ENCODE measurements at places on chromosomes 16 and 17. TPM values are rescaled to one million over a fixed set of nuclear protein-coding genes. Genes with fewer than 3 reads are reported as not detected.
A peak's percentile ranks its signal among the peaks of the same experiment; 100 is the strongest.

DNA sequence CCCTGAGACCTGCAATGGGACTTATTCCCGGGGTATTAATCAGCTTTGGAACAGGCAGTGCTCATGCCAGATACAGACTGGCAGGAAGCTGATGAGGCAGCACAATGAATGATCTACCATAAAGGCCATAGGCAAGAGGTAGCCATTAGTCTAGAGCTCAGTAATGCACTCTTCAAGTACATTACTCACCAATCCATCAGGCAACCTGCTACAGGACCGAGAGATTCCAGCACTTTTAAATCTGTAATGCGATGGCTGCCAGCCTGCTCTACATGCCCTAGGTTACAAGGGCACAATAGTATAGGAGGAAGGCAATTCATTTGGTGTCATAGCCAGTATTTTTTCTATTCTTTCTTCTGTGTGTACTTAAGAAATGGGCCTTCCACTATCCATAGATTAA is 217.8 kb upstream of the PMFBP1 start:
- H3K4me1 ChIP-seq = no peaks in the 10 kb centered on the region
- H3K4me3 ChIP-seq = no peak overlapping the region

DNA sequence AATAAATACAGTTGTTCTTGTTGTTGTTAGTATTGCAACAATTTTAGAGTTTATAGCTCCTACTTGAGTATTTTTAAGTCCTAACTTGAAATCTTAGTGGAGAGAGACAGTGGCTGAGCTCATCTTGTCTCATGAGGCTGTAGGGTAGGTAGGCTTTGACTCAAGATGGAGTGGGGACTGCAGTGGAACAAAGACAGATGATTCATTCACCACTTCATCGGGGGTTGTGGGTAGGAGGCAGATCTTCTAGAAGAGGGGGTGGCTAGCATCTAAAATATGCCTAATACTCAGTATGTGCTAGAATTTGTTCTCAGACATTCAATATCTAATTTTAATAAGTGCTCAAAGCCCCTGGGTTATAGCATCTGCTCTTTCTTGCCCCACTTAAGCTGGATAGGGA is 13.1 kb upstream of the MMD start:
- H3K27ac ChIP-seq = no peak overlapping the region
- H3K4me1 ChIP-seq = peaks cover 47% of the 10 kb centered on the region
- no peak overlapping the region for H3K4me3 ChIP-seq
- H3K27me3 ChIP-seq = peaks cover 3% of the 10 kb centered on the region

- H3K27me3 ChIP-seq = peaks cover 64% of the 10 kb centered on the region
- DNase-seq = no peak
- peak overlapping the region; percentile 70 for H3K27ac ChIP-seq
- peaks cover 2% of the 10 kb centered on the region for H3K36me3 ChIP-seq
These were observed 2.9 kb upstream of the FOXF1 start for GRCh38 chr16:86507173-86508027.

GRCh38 chr17:75518201-75518600 is 1.9 kb downstream of the TSEN54 start:
- peak overlapping the region; percentile 77 for H3K27ac ChIP-seq
- H3K4me3 ChIP-seq = peak overlapping the region; percentile 82
- H3K36me3 ChIP-seq = peaks cover 24% of the 10 kb centered on the region
- H3K27me3 ChIP-seq = peaks cover 3% of the 10 kb centered on the region
- peak; percentile 41 for DNase-seq

LRRC37A gene
- total RNA-seq = 2.6 TPM

GPT2 gene
- total RNA-seq = 22.3 TPM

LAT gene
- 234 TPM for total RNA-seq
